ENCODE measurements at places on chromosomes 2 and 18. TPM values are rescaled to one million over a fixed set of nuclear protein-coding genes. Genes with fewer than 3 reads are reported as not detected.

The CNGA3 gene
- polyA plus RNA-seq, result 0.10 TPM

The DLGAP1 gene
- 1.0 TPM for polyA plus RNA-seq

GRCh38 chr2:23622966-23623675 lies 238.1 kb downstream of the KLHL29 start:
- DNase-seq, result no peak

The TYMS gene
- polyA plus RNA-seq, result 183 TPM

- DNase-seq, result no peak
These were observed 10.8 kb downstream of the XRCC5 start for GRCh38 chr2:216119986-216120385.
